G401 (cell line): ENCODE measurements at places on chromosomes 11 and 22.

DNA sequence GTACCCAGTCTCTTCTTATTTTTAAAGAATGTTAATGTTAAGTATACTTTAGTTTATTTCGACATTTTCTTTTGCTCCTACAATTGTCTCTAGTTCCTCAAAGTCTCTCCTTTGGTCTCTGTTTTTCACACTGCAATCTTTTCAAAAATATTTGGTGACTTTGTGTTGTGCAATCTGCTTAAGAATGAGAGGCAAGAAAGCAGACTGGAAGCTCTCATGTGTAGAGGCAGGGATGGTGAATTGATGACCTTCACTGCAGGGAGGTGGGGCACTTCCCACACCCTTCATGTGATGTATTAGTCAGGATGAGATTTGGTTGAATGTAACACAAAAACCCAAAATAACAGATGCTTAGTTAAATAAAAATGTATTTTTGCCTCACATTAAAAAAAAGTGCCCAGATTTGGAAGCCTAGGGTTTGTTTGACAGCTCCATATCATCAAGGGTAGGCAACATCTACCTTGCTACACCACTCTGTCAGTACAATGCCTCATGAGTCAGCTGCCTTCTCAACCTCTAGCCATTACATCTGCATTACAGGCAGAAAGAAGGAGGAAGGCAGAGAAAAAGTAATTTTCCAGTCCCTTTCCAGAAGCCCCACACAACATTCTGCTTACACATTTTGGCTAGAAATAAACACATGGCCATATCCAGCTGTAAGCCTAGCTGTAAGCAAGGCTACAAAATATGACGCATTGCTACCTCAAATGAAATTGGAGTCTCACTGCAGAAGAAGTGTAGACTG, 3.8 kb upstream of the MMP27 start:
- no peak for DNase-seq

- DNase-seq: no peak
These were observed 6.5 kb downstream of the PTDSS2 start for GRCh38 chr11:456533-456932.

- no peak for DNase-seq
These were observed 82.5 kb downstream of the ARHGAP42 start for GRCh38 chr11:100769617-100770016.

GRCh38 chr22:25745341-25746011, 3.5 kb downstream of the MYO18B start:
- DNase-seq: no peak

DNA sequence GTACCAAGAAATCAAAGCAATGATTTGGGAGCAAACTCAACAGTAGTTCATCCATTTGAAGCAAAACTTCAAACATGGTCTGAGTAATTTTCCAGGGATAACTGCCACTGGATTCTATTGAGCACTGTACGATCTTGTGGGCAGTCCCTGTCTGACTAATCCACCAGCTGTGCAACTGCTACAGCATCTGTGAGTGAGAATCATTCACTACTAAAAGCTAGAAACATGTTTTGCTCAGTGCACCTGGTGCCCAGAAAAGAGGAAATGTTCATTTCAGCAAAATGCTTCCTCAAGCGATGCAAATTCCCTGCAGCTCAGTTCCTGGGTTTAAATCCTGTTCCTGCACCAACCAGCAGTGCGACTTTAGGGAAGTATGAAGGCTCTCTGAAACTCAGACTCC, 1077.9 kb downstream of the DLG2 start:
- DNase-seq: no peak

DNA sequence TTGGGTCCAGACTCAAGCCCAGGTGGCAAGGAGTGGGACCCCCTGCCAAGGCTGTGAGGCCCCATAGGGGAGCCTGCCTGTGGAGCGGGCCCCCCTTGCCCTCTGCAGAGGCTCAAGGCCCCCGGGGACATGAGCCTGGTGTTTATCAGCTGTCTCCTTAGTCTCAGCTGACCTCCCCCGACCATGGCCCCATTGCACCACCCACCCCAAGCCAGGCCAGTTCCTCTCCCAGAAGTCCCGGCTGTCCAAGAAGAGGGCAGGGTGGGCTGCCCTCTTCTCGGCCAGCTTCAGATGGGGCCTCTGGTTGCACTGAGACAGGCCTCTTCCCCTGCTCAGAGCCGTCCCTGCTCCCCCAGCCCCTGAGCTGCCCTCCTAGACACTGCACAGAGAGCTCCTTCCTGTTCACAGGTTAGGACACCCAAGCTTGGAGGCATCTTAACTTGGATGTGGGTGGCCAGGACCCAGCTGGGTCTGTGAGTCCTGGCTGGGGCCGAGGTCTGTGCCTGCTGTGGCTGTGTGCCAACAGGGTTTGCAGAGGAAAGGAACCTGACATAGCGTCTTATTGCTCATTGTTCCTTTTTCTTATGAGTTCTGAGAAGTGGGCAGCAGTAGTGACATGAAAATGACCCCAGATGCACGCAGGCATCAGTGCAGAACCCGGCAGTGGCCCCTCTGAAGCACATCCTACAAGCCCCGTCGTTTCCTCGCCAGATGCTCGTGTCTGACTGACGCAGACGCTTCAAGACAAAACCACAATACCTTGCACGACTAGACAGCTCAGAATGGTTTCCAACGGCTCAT, 5.4 kb downstream of the TRABD start:
- no peak for DNase-seq

DNA sequence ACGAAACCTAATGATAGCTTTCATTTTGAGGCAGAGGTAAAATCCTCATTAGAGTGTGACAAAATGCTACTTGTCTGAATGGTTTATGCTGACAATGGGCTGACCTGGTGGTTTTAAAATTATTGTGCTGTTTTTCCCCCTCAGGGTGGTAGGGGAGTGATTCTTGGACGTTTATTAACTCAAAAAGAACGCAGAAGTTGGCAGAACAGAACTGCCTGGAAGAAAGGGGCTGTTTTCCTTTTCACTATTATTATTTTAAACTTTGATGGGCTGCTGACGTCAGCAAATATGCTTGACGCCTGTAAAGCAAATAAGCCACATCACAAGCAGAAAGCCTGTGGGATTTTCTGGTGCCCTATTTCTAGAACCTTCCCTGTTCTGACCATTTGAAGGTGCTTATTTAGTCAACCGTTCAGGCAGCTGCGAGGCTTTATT, 4.0 kb downstream of the RASSF10 start:
- no peak for DNase-seq

DNA sequence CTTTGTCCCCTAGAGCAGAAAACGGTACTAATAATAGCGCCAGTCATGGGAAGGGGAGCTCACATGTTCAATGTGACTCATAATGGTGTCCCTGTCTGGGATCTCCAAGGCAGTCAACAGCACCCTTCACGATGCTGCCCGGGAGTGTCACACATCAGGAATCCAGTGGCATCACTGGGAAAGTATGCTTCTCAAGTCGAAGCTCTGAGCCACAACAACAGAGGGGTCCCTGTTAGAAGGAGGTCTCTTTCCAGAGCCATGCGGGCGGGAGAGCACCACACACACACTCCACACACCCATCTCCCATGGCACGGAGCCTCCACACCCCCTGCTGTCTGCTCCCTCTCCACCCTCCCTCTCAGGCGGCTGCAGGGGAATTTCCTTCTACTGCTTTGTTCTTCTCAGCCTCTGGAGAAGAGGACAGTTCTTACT, 119.7 kb downstream of the ETS1 start:
- DNase-seq: no peak

- DNase-seq: peak; percentile 22
These were observed 15.5 kb downstream of the TSKU start for GRCh38 chr11:76798671-76799065.

DNA sequence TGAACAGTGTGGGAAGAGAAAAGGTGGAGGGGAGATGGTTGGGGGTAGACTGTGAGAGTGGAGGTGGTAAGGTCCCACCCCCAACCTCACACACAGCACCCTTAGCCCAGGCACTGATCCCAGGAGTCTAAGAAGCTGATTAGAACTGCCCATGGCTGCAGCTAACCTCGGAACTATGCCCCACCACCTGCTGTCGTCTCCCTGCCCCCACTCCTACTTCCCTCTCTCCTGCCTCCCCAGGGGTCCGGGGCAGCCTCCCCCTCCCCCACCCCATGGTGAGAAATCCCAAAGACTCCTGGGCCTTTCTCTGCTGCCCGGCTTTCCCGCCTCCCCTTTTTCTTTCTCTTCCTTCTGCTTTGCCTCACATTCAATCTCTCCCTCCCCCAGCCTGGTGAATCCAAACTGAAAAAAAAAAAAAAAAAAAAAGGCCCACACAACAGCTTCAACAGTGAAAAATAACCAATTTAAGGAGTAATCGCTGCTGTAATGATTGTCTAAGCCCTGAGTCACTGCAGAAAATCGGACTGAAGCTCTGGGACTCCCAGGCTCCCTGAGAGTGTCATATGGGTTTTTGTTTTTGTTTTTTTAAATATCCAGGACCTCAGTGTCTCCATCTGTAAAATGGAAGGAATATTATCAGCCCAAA, 9.6 kb upstream of the TP53I11 start:
- no peak for DNase-seq

DNA sequence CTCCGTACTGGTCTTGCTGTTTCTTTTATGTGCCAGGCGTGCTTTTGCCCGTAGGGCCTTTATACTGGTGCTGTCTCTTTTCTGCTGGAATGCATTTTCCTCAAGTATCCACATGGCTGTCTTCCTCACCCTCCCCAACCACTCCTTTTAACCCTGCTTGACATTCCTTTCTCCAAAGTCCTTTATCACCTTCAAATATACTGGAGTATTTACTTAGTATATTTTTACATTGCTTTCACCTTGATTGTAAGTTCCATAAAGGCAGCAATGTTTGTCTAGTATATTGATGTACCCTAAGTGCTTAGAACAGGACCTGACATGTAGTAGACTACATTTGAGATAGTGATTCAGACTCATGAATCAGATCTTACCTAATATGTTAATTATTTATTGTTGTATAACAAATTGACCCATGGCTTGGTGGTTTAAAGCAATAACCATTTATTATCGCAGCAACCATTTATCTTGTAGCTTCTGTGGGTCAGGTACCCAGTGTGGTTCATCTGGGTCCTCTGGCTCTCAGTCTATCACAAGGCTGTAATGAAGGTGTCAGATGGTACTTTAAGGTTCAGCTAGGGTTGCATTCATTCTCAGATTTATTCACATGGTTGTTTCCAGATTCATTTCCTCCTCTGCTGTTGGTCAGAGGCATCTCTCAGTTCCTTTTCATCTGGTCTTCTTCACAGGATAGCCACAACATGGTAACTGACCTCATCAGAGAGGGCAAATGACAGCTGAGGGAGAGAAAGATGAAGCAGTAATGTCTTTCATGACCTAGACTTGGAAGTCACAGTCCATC, 34.2 kb downstream of the DDX10 start:
- DNase-seq: no peak

DNA sequence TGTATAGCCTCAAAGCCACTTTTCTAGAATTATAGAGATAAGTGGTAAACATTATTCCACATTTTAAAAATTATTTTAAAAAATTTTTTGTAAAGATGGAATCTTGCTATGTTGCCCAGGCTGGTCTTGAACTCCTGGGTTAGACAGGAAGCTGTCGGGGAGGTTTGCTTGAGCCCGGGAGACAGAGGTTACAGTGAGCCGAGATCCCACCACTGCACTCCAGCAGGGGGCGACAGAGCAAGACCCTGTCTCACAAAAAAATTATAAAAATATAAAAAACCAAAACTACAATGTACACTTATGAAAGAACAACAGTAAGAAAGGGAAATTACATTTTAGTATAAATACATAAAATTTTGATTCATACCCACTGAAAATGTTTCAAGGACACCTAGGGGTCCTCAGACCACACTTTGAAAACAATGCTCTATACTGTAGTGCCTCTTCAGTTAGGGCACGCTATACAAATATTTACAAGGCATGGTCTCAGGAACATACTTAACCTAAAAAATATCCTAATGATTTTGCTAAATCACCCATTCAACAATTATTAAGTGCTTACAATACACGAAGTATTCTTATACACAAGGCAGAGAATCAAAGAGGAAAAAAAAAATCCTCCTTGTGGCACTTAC, 111.2 kb downstream of the MRTFA start:
- DNase-seq: no peak

GRCh38 chr11:76835928-76836612, 24.6 kb upstream of the ACER3 start:
- DNase-seq: peak; percentile 94

DNA sequence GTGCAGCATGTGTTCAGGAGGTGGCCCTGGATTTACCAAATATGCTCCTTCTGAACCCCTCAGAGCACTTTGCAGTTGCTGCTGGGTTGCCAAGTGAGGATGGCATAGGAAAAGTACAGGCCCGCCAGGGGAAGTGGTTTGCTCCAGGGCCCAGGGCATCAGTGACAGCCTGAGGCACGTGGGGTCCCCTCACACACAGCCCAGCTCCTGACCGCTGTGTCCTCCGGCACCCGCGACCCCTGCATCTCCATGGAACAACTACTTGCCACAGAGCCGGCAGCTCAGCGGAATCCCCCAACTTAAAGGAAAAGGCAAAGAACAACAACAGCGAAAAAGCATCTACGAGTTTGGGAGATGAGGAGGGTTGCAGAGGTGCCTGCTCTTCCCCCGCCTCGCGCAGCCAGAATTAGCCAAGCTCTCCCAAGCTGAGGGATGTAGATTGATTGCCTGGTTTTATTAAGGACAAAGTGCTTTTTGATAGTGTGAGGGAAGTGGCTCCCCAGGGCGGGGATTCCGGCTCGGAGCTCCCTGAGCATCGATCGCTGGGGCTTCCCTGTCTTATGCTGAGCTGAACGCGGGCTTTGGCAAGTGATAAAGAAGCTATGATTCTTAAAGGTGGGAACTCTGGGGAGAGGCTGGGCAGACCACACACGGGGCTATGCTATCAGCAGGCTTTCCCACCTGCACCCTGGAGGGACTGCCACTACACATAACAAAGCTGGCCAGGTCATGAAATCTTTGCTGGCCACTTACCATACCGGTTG, 174.5 kb downstream of the CEP164 start:
- no peak for DNase-seq

GRCh38 chr11:19055016-19055415, 5.5 kb downstream of the MRGPRX2 start:
- no peak for DNase-seq

DNA sequence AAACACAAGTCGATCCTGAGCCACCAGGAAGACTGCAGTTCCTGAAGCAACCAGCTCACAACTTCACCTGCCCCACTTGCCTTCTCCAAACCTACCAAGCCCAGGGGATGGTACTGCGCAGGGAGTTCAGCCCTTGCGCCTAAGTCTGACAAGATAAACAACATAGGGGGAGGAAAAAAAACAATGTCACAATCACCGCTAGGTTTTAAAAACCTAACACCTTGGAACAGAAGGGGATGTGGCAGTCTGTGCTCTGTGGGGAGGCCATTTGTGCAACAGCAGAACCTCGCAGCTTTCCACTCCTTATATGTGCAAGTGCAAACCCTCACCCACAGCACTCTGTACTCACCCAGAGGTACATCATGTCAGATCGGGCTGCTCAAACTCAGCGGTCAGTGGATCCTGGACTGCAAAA, 134.2 kb downstream of the RBFOX2 start:
- DNase-seq: peak; percentile 54

- no peak for DNase-seq
These were observed 526.7 kb downstream of the INSC start for GRCh38 chr11:15641271-15642045.

DNA sequence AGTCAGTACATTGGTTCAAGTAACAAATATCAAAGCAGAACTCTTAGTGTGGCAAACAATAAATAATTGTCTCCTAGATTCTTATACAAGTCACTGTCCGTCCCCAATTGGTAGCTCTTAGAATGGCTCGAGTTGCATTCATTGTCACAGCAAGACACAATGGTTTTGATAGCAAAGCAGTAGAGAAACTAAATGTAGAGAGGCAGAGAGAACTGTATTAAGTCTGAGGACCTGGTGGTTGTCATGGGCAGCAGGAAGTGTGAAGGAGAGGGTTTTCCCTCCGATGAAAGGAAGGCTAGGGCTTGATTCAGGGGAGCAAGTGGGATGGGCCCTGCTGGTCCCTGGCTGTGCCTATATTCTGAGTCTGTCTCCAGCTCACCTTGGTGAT, 36.6 kb downstream of the RCOR2 start:
- no peak for DNase-seq
